HS-27A (cell line): ENCODE measurements at places on chromosomes 6 and 20.

GRCh38 chr6:71125216-71125615 is 163.4 kb upstream of the OGFRL1 start:
- no peak for DNase-seq

- DNase-seq, result no peak
Measured at GRCh38 chr6:143605906-143606521, 71.8 kb upstream of the PHACTR2 start.

- no peak for DNase-seq
Measured at GRCh38 chr6:6872459-6873344, 235.1 kb upstream of the RREB1 start.

DNA sequence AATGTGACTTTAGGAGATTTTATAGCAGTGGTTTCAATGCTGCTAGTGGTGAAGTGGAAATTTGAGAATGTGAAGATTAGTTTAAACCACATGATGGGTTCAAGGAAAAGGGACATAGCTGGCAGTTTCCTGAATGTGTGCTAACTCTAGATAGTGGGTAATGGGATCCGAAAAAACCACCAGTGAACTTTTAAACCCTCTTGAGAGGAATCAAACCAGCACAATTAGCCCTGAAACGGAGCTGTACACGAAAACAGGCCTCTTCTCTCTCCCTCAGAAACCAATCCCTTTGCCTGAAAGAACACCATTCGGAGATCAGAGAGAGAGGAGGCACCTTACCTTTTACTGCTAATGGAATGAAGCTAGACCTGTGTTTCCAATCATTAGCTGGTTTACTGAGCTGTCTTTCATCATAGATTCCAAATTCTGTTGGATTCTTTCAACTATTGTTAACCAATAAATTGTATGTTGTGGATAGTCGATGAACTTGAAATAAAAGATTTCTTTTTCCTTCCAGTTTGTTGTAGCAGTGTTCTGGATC is 103.9 kb downstream of the AIG1 start:
- DNase-seq, result no peak

- peak; percentile 63 for DNase-seq
Measured at GRCh38 chr20:13868331-13868730, 83.5 kb downstream of the NDUFAF5 start.

DNA sequence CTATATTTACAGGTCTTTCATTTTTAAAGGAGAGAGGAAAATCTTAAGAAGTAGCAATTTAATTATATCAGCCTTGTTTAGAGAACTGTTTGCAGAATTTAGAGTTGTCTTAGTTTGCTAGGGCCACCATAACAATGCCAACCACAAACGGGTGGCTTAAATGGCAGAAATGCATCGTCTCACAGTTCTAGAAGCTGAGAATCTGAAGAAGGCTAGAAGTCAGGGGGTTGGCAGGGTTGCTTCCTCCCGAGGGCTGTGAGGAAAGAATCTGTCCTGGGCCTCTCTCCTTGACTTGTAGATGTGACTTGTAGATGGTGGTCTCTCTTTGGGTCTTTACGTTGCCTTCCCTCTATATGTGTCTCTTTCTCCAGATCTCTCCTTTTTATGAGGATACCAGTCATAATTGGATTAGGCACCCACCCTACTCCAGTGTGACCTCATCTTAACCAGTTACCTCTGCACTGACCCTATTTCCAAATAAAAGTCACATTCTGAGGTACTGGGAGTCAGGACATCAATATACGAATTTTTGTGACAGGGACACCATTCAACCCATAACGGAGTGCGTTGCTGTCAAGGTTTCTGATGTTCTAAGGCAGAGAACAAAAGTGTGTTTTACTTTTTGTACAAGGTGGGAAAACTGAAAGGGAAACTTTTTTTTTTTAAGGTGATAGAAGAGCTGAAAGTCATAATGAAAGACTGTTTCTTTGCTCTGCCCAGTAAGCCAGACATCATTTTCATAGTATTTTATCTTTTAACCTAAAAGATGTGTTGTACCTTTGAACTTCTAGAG is 84.4 kb downstream of the SAMD3 start:
- no peak for DNase-seq

- DNase-seq, result no peak
Measured at GRCh38 chr6:167270499-167271311, 20.4 kb upstream of the UNC93A start.

- no peak for DNase-seq
Measured at GRCh38 chr6:76683985-76684384, 611.5 kb upstream of the IMPG1 start.

DNA sequence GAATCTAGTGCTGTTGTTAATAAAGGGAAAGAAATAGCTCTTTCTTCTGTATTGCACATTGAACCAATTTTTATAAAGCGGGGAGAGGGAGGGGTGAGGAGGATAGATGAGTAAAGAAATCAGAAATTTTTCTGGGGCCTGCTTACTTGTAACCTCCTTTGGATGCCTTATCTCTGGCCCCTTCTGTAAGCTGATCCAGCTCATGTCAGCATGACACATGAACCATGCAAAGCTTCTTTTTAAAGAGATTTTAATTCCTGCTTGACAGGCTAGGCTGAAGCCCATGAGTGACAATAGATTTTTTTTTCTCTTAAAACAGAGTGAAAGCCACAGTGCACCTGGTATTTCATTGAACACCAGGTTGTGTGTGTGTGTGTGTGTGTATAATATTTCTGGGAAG is 325.3 kb downstream of the PRL start:
- DNase-seq, result no peak

GRCh38 chr6:170291271-170292110 is 613 bp upstream of the DLL1 start:
- no peak for DNase-seq

GRCh38 chr6:6351511-6352025 is 31.1 kb upstream of the F13A1 start:
- DNase-seq, result no peak

DNA sequence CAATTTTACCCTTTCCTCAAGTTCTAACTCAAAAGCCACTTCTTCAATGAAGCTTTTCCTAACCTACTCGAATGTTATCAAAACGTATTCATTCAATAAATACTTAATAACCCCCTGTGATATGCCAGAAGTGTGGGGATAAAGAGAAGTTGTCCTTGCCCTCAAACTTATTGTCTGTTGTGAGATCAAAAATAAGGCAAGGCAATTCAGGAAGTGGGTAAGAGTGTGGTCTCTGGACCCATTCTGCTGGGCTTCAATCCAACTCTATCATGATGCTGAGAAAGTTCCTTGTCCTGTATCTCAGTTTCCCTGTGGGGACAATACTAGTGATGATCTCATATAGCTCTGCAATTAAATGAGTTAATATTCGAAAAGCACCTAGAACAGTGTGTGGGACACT is 92.8 kb downstream of the PRDM1 start:
- no peak for DNase-seq

GRCh38 chr20:59996108-59996507 is 37.9 kb downstream of the CDH26 start:
- no peak for DNase-seq

DNA sequence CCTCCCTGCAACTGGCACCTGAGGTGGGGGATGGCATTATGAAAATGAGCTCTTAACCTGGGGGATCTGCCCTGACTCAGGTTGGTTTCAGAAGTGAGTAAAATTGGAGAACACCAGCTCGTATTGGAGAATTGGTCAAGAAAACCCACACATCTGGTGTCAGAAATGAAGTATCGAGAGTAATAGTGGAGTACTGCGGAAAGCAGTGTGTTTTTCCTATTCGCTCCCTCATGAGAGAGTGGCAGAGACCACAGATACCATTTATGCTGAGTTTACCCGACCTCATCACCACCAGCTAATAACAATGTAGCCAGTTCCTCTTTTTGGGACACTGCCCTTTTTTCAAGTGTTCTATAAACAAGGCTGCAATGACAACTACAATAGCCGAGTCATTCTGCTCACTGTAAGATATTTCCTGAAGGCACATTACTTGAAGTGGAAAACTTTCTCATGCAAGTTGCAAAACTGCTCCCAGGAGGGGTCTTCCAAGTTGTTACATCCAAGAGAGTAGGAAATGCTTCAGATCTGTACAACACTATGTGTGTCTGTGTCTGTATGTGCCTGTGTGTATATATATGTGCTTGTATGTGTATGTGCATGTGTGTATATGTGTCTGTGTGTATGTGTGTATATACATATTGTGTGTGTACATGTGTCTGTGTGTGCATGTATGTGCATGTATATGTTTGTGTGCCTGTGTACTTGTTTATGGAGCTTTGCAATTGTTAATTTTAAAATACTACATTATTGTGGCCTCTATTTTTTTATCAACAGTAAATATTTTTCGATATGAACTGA is 106.0 kb upstream of the CST7 start:
- no peak for DNase-seq

- no peak for DNase-seq
Measured at GRCh38 chr20:50111829-50112495, 988 bp downstream of the UBE2V1 start.

- no peak for DNase-seq
Measured at GRCh38 chr6:98894810-98895209, 52.9 kb downstream of the FBXL4 start.

DNA sequence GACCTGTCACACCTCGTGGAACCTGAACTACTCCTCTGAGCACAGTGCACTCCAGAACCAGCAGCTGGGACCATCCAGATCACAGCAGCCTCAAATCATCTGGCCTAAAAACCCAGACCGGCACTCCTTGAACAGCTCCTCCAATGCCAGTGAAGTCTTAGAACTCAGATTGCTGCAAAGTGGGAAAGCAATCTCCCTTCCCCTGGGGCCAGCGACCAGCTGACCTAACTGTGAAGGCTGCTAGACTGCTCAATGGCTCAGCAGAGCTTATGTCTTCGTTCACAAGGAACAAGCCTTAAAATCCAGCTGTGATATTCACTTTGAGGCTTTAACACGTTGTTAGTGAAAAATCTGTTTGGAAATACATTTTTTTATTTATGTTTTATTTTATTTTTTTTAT is 243.2 kb downstream of the ANKRD60 start:
- DNase-seq, result no peak

DNA sequence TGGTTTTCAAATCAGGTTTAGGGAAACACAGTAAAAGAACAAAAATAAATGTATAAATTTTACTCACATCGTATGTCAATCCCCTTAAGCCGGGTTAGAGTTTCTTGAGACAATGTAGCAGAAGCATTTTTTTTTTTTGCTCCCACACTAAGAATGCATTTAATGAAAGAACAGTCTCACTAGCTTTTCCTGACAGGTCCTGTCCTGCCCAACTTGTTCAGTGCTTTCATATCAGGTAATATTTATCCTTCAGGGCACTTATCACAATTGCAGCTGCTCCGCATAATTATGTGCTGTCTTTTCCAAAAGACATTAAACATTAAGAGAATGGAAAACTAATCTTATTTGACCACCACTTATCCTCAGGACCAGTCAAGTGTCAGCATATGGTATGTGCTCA is 632.0 kb downstream of the HTR1B start:
- no peak for DNase-seq

GRCh38 chr20:9241721-9242427 is 173.0 kb downstream of the PLCB4 start:
- DNase-seq, result peak; percentile 71

DNA sequence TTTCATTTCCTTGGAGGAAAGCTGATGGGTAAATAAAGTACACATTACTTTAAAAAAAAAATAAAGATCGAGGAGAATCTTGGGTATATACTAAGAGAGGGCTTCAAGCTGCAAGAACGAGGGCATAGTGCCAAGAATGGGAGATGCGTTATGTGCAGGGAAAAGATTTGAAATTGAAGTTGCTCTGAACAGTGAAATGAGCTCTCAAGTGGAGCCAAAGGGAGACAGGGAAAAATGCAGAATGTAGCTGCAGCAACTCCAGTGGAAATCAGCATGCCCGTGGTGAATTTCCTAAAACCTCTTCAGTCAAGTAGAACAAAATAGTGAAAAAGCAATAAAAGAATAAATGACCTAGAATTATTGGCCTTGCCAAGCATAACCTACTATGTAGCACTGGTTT is 11.4 kb upstream of the COL9A1 start:
- no peak for DNase-seq

DNA sequence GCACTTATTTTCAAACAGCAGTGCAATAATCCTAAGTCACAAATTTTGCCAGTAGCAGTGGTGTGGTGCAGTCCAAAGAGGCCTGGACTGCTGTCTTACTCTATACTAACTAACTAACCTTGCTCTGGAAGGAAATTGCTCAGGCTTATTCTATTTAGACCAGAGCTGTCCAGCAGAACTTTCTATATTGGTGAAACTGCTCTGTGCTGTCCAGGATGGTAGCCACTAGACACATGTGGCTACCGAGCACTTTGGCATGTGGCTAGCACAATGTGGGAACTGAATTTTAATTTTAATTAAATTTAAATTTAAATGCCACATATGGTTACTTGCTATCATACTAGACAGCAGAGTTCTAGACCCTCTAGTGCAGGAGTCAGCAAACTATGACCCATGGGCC is 27.1 kb upstream of the FBXO9 start:
- DNase-seq, result no peak

DNA sequence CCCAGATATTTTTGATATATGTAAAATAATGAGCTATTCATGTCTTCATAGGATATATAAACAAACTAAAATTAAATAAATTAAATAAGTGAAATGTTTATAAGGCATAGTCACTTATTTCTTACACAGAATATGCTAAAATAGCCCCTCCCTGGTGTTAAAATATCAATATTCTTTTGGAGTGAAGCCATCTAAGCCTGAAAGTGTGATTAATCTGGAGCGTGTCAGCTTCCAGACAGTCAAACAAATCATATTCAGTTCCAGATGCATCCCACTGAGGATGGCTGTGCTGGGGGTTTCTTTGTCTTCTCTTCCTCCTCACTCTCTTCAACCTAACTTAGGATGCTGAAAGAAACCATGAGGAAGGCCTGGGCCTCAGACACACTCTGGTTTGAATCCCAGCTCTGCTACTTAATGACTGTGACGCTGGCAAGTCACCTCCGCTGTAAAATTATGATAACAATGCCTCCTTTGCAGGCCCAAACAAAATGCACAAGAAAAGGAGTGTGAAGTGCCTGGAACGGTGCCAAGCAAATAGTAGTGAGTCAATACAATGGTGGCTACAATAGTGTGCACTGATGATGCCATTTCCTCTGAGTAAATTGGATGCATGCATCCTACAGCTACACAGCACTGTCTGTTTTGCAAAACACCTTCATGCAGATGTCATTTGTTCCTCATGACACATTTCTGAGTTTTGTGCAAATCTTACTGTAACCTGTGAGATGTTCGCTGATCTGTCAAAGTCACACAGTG is 161.4 kb downstream of the FOXC1 start:
- DNase-seq, result no peak

- no peak for DNase-seq
Measured at GRCh38 chr6:1949538-1949937, 295.9 kb downstream of the GMDS start.

GRCh38 chr6:13452346-13453117 is 34.9 kb downstream of the GFOD1 start:
- DNase-seq, result no peak

- DNase-seq, result no peak
Measured at GRCh38 chr6:69980624-69981023, 114.3 kb downstream of the COL19A1 start.
